ENCODE measurements at places on chromosomes 3 and 15. TPM values are rescaled to one million over a fixed set of nuclear protein-coding genes. Genes with fewer than 3 reads are reported as not detected.

The SLC6A1 gene
- 4.3 TPM for polyA plus RNA-seq

The GNAT1 gene
- not detected for polyA plus RNA-seq

The PPP2R3A gene
- 61.4 TPM for polyA plus RNA-seq

The CAND2 gene
- polyA plus RNA-seq = 42.5 TPM

The AGTR1 gene
- 24.7 TPM for polyA plus RNA-seq

The SEMA7A gene
- 5.0 TPM for polyA plus RNA-seq

The UBP1 gene
- 57.4 TPM for polyA plus RNA-seq

GRCh38 chr3:183518491-183519251, 36.8 kb downstream of the KLHL6 start:
- DNase-seq = no peak

GRCh38 chr3:73832426-73832825, 207.7 kb upstream of the PDZRN3 start:
- no peak for DNase-seq

DNA sequence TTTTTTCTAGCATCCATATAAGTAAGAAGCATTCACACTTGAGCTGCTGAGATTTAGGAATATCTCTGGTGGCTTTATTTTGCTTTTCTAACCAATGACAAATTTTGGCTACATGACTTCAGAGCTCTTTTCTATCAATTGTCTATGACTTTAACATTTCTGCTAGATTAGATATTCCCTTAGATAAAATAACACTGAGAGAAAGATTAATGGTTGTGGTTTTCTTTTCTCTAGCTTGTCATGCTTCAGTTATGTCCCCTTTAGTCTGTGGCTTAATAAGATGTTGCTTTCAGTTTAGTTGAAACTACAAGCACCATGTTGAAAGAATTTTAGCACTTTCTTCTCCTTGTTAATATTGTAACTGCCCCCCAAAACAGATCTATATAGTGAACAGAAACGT, 665.6 kb upstream of the CCDC54 start:
- no peak for DNase-seq

GRCh38 chr15:61880084-61880483, 180.2 kb downstream of the VPS13C start:
- DNase-seq = no peak

DNA sequence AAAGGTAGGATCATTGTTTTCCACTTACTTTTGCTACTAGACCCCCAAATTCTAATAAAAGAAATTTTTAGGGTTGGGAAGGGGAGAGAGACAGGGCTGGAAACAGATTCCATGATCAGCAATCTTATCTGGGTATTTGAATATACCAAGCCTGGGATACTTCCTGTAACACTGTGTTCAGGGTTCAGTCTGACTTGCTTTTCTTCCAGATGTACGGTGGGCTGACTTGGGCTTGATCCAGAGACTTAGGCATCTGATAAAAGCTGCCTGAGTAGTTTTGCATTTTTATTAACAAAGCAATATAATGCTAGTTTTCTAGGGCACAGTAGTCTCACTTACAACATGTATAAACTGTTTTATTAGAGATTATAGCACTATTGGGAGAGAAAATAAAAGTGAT, 49.2 kb downstream of the KCNMB2 start:
- DNase-seq = no peak

DNA sequence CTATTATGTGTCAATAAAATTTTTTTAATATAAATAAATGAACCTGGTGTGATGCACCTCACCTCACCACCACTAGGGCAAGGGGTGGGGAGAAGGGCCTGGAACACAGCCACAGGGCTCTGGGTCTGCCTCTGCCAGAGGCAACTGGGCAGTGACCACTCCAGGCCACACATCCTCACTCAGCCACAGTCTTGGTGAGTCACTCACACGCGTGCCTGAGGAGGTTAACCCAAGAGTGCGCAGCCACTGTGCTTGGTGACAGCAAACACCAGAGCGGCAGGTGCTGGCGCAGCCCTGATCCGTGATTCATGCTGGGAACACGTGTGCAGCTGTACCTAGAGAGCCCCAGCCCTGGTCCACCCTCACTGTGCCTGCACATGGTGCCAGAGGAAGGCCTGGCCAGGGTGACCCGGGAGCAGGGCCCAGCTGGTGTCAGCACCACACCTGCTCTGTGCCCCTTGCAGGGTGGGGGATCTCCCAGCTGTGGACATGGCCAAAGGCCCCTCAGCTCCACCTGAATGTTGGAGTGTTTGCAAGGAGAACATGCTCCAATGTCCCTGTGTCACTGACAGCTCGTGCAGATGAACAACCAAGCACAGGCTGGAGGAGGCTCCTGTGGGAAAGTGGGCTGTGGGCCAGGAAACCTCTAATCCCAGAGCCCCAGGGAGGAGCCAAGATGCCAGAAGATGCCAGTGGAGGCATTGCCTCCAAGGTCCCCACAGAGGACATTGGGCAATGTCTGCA, 2.1 kb downstream of the SLC41A3 start:
- no peak for DNase-seq

DNA sequence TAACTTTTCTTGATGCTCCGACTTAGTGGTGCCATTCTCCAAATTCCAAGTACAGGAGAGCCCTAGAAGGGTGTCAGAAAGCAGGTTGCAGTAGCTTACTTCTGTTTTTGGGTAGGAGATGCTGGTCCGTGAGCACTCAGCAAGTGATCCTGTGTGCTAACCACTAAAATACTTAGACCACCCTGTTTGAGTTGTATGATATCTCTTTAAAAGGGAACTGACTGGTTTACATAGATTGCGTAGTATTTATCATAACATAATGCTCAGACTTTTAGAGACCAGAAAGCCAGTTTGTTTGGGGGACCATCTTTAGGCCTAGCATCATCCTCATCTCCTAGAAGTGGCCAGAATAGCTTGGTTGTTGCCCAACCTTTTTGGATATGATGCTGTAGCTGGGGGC, 26.7 kb downstream of the CTDSPL start:
- DNase-seq = no peak

- DNase-seq = no peak
Observed at GRCh38 chr15:68719672-68720071, 101.0 kb downstream of the ANP32A start.

DNA sequence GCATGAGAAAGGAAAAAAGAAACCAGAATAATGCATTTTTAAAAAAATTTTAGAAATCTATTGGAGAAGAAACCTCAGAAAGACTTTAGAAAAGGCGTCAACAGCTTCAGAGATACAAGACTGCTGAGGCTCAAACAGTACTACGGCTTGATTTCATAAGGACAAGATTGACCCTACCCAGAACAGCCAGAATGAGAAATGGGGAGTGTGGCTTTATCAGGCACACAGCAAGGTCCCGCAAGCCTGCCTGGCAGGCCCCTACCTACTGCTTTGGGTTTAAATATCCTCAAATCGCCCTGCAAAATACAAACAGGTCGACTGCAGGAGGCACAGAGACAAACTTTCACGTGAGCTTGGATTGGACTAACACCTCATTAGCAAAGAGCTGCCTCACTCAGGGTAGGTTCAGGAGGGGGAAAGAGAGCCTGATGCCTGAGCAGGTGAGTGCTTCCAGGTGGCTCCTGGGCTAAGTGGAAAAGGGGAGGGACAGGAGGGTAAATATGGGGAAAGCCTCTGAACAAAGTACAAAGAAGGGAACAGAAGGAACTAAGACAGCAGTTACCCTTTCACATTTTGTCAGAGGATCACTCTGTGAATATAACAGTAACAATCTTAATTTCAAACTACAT, 87.5 kb downstream of the RORA start:
- DNase-seq = no peak

GRCh38 chr3:127491909-127492308, 98.6 kb downstream of the TPRA1 start:
- DNase-seq = no peak

GRCh38 chr3:65854606-65855304, 184.0 kb downstream of the MAGI1 start:
- DNase-seq = no peak

- DNase-seq = no peak
Observed at GRCh38 chr15:42121021-42121420, 26.7 kb upstream of the PLA2G4D start.

DNA sequence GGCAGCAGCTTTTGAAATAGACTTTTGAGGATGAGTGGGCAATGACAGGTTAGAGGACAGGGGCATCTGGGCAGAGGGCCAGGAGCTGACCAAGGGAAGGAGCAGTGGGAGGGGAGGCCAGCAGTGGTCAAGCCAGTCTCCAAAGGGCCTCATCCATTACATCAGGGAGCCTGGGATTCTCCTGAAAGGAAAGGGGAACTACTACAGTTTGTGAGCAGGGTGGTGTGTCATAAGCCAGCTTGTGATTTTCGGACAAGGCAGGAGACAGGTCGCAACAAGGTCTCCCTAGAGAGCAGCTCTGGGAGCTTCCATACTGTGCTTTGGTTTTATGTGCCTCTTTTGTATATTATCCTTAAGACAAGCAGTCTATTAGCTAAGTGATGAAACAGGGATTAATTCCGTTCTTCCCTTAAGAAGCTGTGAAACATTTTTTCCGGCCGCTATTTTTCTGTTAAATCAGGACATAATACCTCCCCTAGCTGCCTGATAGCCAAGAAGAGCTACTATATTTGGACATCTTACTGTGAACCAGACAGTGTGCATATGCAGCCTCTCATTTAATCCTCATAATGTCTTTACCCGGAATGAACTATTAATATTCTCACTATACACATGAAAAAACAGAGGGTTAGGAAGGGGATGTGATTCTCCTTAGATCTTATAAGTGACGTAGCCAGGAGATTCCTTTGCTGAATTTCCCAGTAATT, 46.4 kb downstream of the C2CD4B start:
- no peak for DNase-seq

DNA sequence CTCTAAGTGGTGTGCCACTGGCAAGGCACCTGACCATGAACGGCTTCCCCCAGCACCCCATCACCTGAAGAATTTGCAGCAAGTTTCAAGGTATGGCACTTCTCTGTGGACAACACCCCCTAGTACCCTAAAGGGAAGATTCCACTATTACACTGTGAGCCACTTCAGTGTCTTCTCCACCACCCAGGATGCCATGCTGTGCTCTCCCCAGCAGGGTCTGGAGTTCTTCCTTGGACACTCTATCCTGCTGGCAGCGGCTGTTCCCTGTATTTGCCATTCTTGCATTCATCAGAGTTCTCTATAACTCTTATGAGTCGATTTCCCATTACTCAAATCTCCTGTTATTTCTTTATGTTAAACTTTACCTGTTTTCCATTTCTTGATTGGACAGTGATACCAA, 33.9 kb upstream of the RNU6-1 start:
- no peak for DNase-seq

- DNase-seq = no peak
Observed at GRCh38 chr15:38084289-38084688, 149.8 kb downstream of the TMCO5A start.

GRCh38 chr3:136120373-136121348, 75.5 kb downstream of the MSL2 start:
- no peak for DNase-seq

DNA sequence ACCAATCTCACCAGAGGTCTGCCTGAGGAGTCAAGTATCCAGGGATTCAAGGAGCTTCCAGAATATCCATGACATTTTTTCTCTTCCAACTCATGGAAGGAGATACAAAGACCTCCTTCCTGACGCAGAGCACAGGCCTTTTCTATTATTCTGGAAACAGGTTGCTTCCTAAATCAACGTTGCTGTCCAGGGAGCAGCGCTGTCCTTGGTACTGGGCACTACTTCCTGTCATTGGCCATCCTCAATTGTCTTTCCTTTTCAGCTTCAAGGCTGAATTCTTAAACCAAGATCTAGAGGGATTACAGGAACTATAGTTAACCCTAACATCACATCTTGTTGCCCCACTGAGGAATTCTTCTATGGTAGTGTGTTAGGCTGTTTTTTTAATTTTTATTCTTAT, 50.4 kb upstream of the TBC1D21 start:
- no peak for DNase-seq

DNA sequence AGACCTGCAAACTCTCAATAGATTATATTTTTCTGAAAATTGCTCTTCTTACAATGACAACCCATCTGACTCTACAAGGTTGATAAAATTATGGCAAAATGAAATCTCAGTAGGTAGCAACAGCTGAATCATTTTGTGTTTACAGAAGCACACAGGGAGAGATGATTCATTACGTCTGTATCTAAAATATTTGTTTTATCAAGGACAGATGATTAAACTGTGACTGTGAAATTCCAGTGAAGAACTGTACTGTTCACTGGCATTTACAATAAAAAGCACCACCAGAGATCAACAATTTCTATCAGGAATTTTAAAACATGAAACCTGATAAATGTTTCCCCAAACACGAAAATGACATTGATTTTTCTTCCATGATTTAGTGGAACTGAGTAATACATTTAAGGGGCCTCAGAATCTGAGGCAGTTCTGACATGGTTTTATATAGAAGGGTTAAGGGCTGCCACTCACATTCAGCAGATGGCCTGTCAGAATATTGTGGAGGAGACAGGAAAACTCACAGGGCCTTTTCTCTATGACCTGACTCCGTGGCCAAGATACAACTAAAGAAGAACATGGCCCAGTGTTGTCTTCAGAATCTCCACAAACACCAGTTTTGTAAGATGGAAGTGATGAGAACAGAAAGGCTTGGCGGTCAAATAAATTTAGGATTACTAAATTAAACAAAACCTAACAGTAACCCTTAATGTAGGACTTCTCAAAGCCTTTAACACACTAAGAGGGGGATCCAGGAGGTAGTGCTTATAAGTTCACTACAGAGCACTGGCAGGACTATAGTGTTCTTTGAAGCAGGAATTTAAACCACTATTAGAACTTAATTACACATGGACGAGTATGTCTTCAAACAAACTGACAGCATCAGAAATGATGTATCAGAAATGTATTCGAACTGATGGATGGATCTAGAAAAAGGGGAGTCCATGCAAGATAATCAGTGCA, 25.9 kb downstream of the RAD18 start:
- no peak for DNase-seq

- no peak for DNase-seq
Observed at GRCh38 chr15:98889930-98890695, 117.5 kb downstream of the PGPEP1L start.

DNA sequence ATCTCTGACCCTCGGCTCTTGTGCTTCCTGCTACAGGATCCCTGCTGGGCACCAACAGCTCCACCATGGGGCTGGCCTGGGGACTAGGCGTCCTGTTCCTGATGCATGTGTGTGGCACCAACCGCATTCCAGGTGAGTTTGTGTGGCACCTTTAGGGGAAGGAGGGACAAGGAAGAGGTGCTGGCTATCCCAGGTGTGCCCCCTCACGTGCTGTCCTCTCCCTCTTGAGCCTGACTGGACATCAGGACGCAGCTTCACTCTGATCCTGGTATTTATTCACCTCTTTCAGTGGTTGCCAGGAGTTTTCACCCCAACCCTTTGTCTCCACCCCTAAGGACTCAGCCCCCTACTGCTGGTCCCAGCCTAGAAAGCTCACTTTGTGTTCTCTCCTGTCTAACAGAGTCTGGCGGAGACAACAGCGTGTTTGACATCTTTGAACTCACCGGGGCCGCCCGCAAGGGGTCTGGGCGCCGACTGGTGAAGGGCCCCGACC, 960 bp downstream of the THBS1 start:
- no peak for DNase-seq

DNA sequence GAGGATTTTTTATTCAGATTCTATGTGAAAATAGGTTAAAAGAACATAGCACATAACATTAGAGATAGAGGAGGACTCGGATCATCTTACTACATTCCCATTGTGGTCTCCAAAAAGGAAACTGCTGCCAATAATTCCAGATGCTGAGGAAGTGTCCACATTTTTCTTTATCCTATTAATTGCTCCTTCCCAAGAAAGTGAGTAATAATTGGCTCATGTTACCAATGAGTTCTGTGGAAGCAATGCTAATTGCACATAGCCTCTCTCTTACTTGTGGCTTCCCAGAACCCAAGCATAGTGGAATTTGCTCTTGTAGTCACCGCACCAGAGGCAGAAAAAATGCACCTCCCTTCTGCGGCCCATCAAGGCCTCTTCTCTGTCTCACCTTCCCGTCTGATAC, 208.4 kb downstream of the PLOD2 start:
- peak; percentile 94 for DNase-seq
